Heart left ventricle (tissue), 16 donors: ENCODE measurements at places on chromosomes 12 and 14. TPM values are rescaled to one million over a fixed set of nuclear protein-coding genes. Genes with fewer than 3 reads are reported as not detected.
A peak's percentile ranks its signal among the peaks of the same experiment; 100 is the strongest.

DNA sequence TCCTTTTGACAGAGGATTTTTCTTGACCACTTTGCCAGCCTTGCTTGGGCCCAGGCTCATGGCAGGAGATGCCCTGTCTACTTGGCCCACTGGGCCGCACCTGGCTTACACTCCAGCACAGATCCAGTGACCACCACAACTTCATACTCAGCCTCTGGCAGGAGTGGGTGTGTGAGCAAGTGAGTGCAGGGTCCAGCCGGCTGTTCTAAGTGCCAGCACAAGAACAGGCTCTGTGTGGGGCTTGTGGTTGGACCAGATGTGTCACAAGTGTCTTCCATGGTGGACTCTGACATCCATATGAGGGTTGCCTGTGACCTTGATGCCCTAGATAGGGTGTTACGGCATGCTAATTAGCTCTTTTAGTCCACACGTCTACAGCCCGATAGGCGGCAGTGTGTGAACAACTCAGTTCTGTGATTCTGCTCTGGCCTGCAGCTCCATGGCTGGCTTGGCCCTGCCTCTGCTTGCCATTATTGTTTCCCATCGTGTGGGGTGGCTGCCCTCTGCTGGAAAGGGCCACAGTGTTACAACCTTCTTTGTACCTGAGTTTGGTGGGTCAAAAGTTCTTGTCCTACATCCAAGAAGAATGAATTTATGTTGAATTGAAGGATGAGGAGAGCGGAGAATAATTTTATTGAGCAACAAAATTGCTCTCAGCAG lies 1089.1 kb downstream of the SLC6A15 start:
- DNase-seq = peak; percentile 49

- DNase-seq = no peak
Observed at GRCh38 chr14:34179727-34180126, 228.9 kb upstream of the EGLN3 start.

DNA sequence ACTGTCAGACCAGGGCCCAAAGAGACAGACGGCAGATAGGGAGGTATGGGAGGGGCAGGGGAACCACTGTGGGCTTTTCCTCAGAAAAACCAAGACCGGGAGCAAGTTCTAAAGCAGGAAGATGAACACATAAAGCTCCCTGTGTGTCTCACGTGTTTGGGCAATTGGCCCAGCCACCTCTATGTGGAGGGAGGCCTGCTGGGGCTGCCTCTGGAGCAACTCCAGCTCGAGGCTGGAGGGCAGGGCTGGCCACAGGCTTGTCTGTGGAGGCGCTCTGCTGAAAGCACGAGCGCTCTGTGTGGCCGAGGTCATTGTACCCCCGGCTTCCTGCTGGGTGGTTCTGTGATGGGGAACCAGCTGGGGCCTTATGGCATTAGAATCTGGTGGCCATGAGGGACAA lies 36.4 kb downstream of the TRAFD1 start:
- DNase-seq = no peak

DNA sequence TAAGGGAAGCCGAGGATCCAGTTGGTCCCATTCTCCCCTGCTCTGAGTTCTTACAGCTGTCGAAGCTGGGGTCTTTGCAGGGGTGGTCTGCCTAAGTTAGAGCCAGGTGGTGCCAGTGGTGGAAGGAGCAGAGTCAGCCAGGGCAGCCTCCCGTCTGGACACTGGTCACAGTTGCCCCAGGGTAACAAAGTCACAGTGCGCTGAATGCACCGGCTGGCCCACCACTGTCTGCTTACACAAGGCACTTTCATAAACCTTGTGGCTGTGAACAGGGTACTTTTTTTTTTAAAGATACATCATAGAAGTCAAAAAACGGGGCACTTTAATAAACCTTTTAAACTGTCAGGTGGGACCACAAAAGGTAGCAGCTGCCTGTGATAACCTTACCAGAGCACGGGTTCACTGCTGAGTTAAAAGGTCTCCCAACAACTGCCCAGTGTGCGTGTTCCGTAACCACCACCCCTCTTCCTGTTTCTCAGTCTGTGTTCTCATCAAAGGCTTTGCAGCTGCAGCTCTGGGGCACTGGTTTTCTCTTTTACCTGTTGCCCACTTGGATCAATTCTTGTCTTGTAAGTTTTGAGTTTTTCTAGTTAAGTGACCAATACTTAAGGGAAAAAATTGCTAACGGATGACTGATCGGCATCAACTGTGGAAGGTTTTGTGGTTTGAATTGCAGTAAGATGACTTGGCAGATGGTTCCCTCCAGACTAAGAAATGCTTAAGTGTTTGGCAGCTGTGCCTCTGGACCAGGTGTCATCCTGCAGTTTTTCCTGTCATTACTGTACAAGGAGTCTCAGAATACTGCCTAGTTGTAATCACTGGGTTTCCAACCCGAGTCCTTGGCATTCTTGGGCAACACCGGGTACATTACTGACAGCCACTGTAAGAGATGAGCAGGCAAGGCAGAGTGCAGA lies 55.9 kb downstream of the DYNC1H1 start:
- no peak for DNase-seq

- peak; percentile 59 for DNase-seq
Observed at GRCh38 chr12:105738051-105738450, 400.7 kb downstream of the NUAK1 start.

GRCh38 chr14:78567343-78567742 lies 397.2 kb downstream of the NRXN3 start:
- DNase-seq = no peak

GRCh38 chr12:104358353-104359003 lies 54.9 kb downstream of the EID3 start:
- peak; percentile 55 for DNase-seq

GRCh38 chr14:77335576-77335975 lies 14.7 kb downstream of the GSTZ1 start:
- no peak for DNase-seq

GRCh38 chr14:37824939-37825712 lies 229.7 kb downstream of the TTC6 start:
- DNase-seq = no peak

DNA sequence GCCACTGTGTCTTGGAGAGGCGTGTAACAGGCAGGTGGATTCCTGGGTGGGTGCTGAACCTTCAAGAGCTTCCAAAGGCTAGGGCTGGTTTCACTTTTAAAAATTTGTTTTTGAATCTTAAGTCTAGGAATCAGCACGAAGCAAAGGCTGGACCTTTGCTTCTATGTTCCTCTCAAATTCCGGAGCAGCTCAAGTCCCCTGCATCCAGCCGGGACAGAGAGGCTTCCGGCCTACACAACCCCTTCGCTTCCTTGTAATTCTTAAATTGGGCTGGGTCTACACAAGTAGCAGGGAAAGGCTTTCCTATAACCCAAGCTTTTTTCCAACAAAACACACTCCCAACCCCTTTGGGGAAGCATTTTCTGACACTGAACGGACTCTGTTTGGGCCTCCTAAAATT lies 8.3 kb downstream of the HOXC12 start:
- DNase-seq = no peak

GRCh38 chr12:2922329-2922728 lies 31.6 kb downstream of the TULP3 start:
- DNase-seq = no peak

- no peak for DNase-seq
Observed at GRCh38 chr12:122298071-122298748, 31.9 kb upstream of the VPS33A start.

- DNase-seq = no peak
Observed at GRCh38 chr14:67900231-67900630, 80.7 kb downstream of the RAD51B start.

- DNase-seq = no peak
Observed at GRCh38 chr14:93522221-93522620, 91.5 kb downstream of the UNC79 start.

DNA sequence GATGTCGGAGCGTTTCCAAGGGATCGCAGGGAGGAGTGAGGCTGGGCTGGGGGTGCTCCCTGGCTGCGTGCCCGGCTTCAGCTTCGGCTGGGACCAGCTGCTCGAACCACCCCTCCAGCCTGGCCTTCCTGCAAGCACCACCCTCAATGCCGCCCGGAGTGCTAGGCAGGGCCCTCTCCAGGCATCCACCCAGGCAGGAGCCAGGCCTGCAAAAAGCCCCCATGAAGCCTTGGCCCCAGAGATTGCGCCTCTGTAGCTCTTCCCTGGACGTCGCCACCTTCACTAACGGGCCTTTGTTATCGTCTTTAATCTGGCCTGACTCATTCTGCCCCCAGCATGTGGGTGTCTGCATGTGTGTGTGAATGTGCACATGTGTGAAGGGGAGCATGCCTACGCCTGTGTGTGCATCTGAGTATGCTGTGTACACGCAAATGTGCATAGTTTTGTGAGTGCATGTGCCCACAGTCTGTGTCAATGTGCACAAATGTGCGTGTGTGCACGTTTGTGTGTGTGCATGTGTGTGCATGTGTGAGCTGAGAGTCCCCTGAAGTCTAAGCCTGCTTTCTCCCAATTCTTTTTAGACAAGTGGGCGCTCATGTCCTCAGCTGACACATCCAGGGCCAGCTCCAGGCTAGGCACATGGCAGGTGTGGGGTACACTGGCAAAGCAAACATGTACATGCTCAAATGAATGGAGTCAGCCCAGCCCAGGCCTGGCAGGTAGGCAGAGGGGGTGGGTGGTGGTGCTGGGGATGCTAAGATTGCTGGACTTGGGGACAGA lies 195.4 kb upstream of the C14orf180 start:
- no peak for DNase-seq

GRCh38 chr14:65772921-65773574 lies 360.5 kb downstream of the FUT8 start:
- DNase-seq = no peak

- no peak for DNase-seq
Observed at GRCh38 chr12:59452746-59453145, 143.1 kb upstream of the SLC16A7 start.

- DNase-seq = no peak
Observed at GRCh38 chr14:83433618-83434017, 1900.0 kb upstream of the SEL1L start.

DNA sequence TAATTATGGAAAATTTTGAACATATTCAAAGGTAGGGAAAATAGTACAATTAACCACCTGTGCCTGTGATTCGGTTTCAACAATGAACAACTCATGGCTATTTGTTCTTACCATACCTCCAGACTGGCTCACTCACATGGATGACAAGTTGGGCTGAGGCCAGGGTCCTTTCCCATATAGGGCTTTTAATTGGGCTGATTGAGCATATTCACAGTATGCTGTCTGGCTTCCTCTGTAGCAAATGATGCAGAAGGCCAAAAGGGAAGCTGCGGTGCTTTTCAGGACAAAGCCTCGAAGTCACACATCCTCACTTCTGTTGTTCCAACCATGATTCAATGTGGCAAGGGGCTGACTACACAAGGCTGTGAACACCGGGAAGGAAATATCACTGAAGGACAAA lies 297.5 kb upstream of the SLC16A7 start:
- DNase-seq = no peak

- no peak for DNase-seq
Observed at GRCh38 chr14:85417396-85417795, 112.5 kb upstream of the FLRT2 start.

- no peak for DNase-seq
Observed at GRCh38 chr12:40229690-40230651, 5.2 kb downstream of the LRRK2 start.

GRCh38 chr12:73632191-73632590 lies 905.4 kb upstream of the ATXN7L3B start:
- no peak for DNase-seq

GRCh38 chr12:62860501-62861411 lies 74.2 kb downstream of the PPM1H start:
- no peak for DNase-seq

DNA sequence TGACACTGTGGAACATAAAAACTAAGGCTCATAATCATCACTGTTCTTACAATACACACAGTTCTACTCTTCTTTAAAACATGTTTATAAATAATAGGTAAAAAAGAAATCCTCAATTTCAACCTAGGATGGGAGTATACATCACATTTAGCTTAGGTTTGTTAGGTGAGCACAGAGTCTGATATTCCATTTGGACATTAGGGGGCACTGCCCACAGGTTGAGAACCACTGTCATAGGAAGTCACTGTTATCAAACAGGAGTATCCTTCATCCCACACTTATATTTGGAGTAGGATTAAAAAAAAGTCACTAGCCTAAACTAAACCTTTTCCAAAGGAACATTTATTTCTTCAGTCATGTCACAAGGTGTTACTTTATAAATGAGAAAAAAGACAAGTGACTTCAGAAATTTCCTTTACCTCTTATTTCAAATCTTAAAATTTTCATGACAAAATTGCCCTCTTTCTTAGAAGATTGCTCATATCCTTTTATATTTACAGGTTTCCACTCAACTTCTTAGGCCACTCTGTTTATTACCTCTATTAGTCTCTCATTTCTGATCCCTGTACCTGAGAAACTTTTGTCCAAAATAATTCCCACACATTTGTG lies 240.6 kb downstream of the CPNE8 start:
- DNase-seq = no peak

- no peak for DNase-seq
Observed at GRCh38 chr12:11762723-11763326, 113.4 kb downstream of the ETV6 start.

DNA sequence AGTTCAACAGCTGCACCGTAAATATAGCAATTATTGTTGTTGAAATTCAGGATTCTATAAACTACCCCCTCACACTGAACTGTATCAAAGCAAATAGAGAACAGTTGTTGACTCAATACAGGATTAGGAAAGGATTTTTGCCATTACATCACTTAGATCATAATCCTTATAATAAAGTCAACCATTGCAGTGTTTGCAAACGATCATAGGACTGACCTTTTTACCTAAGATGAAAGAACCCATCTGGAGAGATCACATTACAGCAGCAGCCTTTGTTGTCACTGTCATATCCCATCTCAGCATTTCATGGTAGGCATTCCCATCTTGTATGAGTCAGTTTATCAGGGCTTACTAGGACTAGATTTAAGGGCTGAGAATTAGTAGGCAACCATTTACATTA lies 96.1 kb downstream of the IPO8 start:
- no peak for DNase-seq

DNA sequence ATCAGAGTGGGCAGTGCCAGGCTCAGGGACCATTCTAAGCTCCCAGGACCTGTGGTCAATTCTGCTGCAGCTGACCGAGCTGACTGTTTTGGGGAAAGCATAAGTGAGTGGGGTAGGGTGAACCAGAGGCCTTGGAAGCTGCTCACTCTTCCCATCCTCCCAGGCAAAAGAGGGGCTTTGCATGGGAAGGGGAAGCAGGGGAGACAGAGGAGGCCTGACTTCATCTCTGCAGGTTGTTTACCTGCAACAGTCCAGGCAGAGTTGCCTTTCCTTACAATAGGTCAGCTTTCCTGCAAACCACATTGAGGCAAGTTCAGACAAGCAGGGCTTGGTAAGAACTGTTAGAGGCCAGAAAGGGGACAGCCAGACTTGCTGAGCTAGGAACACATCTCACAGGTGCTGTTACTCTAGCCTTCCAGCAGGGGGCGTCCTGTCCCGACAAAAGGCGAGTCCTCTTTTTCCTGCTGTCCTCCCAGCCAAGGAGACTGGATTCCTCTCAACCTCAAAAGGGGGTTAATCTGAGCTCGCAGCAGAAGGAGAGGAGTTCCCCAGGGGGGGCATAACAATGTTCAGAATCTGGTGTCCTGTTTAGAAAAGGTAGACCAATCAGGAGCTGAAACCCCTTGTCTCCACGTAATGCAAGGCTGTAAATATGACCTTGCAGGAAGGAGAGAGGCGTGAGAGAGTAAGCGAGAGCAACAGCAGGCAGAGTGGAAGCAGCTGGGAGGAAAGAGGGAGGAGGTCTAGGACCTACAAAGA lies 4.3 kb upstream of the DHRS2 start:
- peak; percentile 78 for DNase-seq

CLEC14A gene
- polyA plus RNA-seq = 61.7 TPM

CEP170B gene
- polyA plus RNA-seq = 17.9 TPM

PDE3A gene
- 44.5 TPM for polyA plus RNA-seq

A2ML1 gene
- 0.08 TPM for polyA plus RNA-seq

MSRB3 gene
- polyA plus RNA-seq = 71.5 TPM

GLIPR1L1 gene
- not detected for polyA plus RNA-seq
